ENCODE measurements at places on chromosomes 7 and 10. TPM values are rescaled to one million over a fixed set of nuclear protein-coding genes. Genes with fewer than 3 reads are reported as not detected.

DNA sequence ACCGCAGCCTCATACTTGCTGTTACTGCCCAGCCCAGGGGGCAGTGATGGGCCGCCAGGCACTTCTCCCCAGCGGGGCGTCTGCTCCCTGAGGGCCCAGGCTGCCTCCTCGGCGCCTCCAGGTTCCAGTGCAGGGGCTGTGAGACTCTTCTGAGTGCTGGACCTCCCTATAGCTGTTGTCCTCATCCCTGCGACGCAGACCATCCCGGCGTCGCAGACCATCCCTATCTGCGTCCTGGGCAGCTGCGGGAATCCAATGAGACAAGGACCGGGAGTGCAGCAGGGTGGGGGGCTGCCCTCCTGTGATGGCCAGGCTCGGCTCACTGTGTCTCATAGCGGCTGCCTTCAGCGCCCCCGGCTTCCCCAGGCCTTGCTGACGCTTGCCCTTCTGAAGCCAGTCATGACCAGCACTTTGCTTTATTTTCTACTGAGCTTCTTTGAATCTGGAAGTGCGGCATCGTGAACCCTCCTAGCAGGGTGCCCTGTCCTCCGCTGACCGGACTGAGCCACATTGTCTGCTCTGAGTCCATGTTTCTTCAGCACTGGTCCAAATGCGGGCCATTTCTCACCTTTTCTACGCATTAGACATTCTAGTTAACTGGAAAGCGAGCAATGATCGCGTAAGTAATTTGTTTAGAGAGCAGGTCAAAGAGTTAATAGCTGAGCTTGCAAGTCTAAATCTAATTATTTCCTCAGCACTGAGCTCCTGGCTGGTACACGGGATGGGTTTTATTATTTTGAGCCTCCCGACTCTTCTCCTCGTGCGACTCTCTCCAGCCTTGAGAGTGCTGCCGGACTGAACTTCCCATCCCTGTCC lies 339.5 kb downstream of the WDR37 start:
- no peak for DNase-seq

Gene BTBD16
- total RNA-seq: not detected

- DNase-seq: no peak
These were observed 31.5 kb downstream of the MTURN start for GRCh38 chr7:30166155-30166840.

DNA sequence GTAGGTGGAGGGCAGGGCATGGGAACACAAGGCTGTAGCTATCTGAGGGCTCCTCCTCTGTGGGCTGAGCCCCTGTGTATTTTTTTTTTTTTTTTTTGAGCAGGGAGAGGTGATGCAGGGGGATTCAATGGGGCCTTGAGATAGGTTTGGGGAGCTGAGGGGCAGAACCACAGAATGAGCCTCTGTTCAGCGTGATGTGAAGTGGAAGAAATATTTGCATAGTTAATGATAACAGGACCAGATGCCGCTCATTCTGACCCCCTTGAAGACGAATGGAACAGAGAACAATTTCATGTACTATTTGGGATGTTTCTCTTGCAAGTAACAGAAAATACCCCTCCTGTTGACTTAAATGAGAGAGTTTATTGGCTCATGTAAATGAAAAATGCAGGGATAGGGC lies 69.7 kb upstream of the EMX2 start:
- DNase-seq: no peak

Gene GRID2IP
- total RNA-seq: not detected

GRCh38 chr7:6536262-6537260 lies 14.7 kb downstream of the GRID2IP start:
- peak; percentile 15 for DNase-seq

GRCh38 chr7:157694376-157694665 lies 357.5 kb downstream of the DNAJB6 start:
- no peak for DNase-seq

- no peak for DNase-seq
These were observed 46.0 kb upstream of the EGFR start for GRCh38 chr7:54972733-54973294.

DNA sequence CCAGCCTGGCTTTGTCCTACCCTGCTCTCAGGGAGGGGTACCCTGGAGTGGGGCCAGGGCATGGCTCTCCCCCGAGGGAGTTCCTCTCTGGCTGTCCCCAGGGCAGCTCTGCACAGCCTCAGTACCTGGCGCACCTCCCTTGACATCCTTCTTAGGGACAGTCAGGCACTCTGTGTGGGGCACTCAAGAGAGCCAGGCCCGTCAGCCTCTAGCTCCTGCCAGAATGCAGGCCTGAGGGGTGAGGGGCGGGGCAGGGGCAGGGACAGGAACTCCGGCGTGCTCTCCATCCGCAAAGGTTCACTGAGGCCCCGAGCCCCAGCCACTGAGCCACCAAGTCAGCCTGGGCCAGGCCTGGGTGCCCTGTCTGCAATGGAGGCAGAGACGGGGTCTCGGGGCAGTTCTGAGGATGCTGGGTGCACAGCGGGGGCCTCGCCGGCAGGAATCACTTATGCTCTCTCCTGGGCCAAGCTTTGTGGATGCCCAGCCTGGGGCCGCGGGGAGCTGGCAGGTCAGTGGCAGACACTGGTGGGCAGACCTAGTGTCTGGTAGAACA lies 10.1 kb downstream of the LIMK1 start:
- DNase-seq: no peak

Gene SHTN1
- total RNA-seq: 2.1 TPM

- peak; percentile 93 for DNase-seq
These were observed 17.5 kb upstream of the NOM1 start for GRCh38 chr7:156932006-156932405.

Gene DKK1
- total RNA-seq: 12.7 TPM

- DNase-seq: no peak
These were observed 238.2 kb upstream of the KLF14 start for GRCh38 chr7:130972201-130972600.

All from dermis microvascular lymphatic vessel endothelial cell (primary cell).